Activated CD4-positive, alpha-beta memory T cell treated with anti-CD3 and anti-CD28 coated beads for 36 hours (primary cell): ENCODE measurements at places on chromosomes 12 and 14. TPM values are rescaled to one million over a fixed set of nuclear protein-coding genes. Genes with fewer than 3 reads are reported as not detected.

DNA sequence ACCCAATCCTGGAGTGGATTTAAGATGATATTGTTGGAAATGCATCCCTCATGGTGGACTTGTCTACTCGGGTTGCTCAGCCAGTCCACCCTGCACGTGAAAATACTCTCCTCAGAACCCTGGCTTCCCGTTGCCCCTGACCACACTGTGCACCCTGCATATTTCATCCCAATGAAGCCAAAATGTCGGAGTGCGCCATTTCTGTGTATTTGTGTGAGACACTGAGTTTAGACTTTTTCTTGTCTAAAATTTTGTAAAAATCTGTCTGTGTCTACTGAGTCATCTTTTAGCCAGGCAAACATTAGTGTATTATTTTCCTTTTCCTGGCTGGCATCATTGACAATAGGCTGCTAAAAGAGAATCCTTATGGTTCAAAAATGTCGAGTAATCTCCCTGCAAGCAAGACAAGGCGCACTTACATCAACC is 485 bp upstream of the PNMA1 start:
- peaks cover 28% of the 10 kb centered on the region for H3K36me3 ChIP-seq
- H3K4me1 ChIP-seq: peaks cover 13% of the 10 kb centered on the region
- peak overlapping the region; percentile 43 for H3K27ac ChIP-seq
- no peak for DNase-seq
- peak overlapping the region; percentile 64 for H3K4me3 ChIP-seq
- H3K27me3 ChIP-seq: no peaks in the 10 kb centered on the region

DNA sequence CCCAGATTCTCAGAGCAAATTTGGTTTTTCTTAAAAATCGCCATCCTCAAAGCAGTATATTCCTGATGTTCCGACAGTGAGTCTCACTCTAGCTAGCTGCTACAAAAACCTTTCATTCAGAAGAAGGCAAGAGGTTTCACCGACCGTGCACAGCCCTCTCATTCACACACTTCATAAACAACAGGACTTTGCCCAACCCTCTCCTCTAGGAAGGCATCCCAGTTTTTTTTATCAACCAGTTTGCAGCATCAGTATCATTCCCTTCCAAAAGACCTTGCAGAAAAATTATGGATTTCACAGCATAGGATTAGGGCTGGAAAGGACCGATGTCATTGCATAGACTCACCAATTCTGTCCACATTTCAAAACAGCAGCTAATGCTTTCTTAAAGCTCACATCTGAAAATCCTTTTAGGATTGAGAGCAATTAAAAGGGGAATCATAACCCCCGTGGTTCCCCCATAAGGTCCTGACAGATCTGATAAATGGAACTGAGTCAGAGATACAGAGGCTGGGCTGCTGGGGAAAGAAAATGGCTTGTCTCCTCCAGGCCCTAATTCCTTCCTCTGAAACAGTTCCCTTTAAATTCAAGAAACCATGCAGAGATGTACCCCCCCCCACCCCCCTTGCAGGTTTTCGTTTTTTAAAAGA is 597 bp downstream of the SVOP start:
- no peak for DNase-seq
- peaks cover 31% of the 10 kb centered on the region for H3K27me3 ChIP-seq
- H3K4me3 ChIP-seq: no peak overlapping the region

DNA sequence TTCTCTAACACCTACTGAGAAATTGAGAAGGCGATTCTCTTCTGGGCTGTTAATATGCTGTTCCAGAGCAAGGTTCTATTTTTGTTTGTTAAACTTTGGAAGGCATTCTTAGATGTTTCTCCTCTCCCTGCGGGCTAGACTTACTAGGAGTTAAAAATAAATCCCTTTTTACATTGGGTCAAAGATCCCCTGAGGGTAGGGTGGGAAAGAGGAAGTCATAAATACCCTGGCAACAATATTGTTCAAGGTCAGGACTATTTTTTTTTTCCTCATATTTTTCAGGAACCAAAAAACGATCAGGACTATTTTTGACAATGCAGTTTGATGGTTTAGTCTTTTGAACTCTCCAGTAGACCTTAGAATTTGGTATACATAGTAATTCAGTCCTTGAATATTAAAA is 12.0 kb upstream of the SLC2A14 start:
- H3K27me3 ChIP-seq: no peaks in the 10 kb centered on the region
- H3K4me3 ChIP-seq: no peak overlapping the region
- H3K27ac ChIP-seq: no peak overlapping the region
- DNase-seq: no peak
- no peaks in the 10 kb centered on the region for H3K4me1 ChIP-seq
- H3K36me3 ChIP-seq: no peaks in the 10 kb centered on the region

GRCh38 chr12:5246196-5246595 is 185.7 kb upstream of the NTF3 start:
- H3K4me1 ChIP-seq: no peaks in the 10 kb centered on the region
- H3K27ac ChIP-seq: no peak overlapping the region
- H3K4me3 ChIP-seq: no peak overlapping the region
- DNase-seq: no peak

SLC2A14 gene
- total RNA-seq: 8.9 TPM

PRB2 gene
- not detected for total RNA-seq

LRTM2 gene
- not detected for total RNA-seq
